Stimulated activated CD8-positive, alpha-beta memory T cell treated with anti-CD3 and anti-CD28 coated beads, Interleukin-7, amount 100 ng/mL, for 1 hour (primary cell): ENCODE measurements at places on chromosomes 2 and 18.
A peak's percentile ranks its signal among the peaks of the same experiment; 100 is the strongest.

GRCh38 chr2:42286268-42286946, 74.6 kb downstream of the COX7A2L start:
- DNase-seq: no peak

GRCh38 chr2:45649858-45650811, 1.3 kb upstream of the PRKCE start:
- peak; percentile 41 for DNase-seq

DNA sequence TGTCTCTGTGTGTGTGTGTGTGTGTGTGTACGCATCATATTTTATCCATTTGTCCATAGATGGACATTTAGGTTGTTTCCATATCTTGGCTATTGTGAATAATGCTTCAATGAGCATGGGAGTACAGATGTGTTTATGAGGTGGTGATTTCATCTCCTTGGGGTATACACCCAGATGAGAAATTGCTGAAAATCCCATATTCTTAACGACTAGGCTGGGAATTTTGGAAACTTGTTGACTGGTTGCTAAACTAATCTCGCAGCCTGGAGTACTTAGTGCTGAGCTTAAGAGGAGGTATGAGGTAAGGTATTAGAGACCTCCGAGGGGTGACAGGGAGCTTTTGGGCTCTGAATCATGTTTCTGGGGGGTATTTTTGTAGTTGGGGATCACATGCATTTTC, 66.0 kb upstream of the SPRED2 start:
- no peak for DNase-seq

DNA sequence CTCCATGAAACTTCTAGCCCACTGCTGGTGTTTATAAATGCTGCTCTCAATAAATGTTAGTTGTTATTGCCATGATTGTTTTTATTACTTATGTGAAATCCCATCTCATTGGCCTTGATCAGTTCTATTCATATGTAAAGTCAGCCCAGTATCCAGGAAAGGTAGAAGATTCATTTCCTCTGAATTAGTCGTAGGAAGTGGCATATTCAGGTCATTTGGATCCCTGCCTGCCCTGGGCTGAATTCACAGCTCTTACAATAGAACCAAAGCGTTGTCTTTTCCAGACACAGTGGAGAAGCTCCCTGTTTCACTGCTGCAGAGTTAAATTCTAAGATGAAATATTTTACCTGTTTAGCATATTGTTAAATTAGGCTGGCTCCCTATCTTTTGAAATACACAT, 70.3 kb downstream of the MAIP1 start:
- no peak for DNase-seq

DNA sequence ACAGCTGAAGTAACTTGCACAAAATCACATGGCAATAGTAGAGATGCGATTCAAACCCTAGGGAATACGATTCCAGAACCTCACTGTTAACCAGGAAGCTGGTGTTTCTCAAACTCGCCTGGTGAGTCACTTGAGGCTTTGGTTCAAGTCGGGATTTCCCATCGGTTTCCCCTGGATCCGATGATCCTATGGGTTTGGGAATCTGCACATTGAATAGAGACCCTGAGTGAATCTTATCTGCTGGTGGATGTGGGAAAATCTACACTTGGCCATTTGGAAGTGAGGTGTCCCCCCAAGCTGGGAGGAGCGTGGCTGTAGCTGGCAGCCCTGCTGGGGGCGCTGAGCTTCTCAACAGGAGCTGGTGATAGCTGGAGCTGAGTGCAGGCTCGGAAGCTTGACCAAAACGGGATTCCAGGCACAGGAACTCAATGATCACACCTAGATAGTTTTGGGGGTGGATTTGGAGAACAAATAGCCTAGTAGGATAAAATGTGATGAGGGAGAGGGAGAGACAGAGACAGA, 135.4 kb downstream of the PRKCE start:
- DNase-seq: no peak

- no peak for DNase-seq
Observed at GRCh38 chr2:140603416-140603815, 1527.4 kb downstream of the LRP1B start.

- DNase-seq: no peak
Observed at GRCh38 chr2:168015274-168015953, 232.0 kb downstream of the STK39 start.

DNA sequence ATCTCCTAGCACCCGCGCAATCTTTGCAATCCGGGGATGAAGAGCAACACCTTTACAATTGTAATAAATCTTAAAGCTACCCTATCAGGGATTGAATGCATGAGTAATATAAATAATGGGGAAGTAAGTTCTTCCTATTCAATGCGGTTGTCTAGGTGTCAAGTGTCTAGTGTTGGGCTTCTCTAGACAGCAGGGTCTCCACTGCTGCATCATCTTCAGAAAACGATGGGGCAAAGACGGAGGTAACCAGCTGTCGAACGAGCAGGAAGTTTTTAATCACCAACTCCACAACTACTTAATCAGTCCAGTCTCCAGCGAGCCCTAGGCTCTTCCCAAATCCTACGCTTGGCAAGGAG, 573 bp downstream of the STAM2 start:
- no peak for DNase-seq

GRCh38 chr2:158297606-158298005, 158.9 kb downstream of the CCDC148 start:
- no peak for DNase-seq
